Neuronal stem cell (in vitro differentiated cells): ENCODE measurements at places on chromosomes 16 and 17.

GRCh38 chr16:58661199-58661830, 23.3 kb downstream of the SLC38A7 start:
- no peaks in the 10 kb centered on the region for H3K27me3 ChIP-seq
- H3K27ac ChIP-seq = no peak overlapping the region

- no peaks in the 10 kb centered on the region for H3K36me3 ChIP-seq
- no peak overlapping the region for H3K27ac ChIP-seq
- no peaks in the 10 kb centered on the region for H3K4me1 ChIP-seq
- DNase-seq = peak; percentile 18
Observed at GRCh38 chr17:51585514-51586104, 325.3 kb downstream of the UTP18 start.

GRCh38 chr16:2740476-2740875, 12.0 kb upstream of the SRRM2 start:
- peaks cover 3% of the 10 kb centered on the region for H3K4me1 ChIP-seq
- H3K27me3 ChIP-seq = no peaks in the 10 kb centered on the region

DNA sequence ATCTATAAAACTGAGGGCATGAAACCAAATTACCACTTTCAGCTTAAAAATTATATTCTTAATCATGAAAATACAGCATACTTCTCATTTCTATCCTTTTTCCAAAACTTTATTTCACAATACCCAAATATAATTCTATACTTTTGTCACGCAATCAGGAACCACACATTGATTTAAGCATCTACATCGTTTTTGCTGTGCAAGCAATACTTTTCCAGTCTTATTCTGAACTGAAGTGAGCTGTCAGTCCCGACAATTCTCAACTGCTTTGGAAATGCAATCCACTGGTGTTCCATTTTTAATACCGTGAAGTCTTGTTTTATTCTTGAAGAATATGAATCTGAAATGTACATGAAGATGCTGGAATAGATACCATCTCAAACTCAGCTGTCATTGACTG, 60.1 kb upstream of the NOL11 start:
- no peak overlapping the region for H3K4me3 ChIP-seq
- H3K27ac ChIP-seq = no peak overlapping the region
- H3K27me3 ChIP-seq = no peaks in the 10 kb centered on the region
- no peaks in the 10 kb centered on the region for H3K4me1 ChIP-seq

DNA sequence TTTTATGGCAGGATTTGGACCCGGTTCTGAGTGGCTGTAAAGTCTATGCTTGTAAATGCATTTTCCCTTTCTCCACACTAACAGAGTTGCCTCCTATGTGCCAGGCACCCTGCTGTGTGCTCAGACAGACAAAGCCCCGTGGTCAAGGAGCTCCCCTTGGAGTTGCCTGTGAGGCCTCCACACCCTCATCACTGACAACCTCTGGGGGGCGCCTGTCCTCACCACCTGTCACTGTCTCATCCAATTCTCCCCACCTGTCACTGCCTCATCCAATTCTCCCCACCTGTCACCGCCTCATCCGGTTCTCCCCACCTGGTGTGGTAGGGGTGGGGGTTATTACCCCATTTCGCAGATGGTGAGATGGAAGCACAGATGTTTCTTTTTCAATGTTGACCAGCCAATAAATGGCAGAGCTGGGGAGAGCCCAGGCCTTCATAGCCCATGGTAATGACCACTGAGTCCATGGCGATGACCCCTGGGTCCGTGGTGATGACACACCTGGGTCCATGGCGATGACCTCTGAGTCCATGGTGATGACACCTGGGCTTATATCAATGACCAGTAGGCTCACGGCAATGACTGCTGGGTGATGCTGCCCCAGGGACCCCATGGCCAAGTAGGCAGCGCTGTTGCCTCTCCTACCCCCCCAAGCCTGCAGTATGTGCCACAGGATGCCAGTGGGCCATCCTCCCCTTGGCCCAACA, 150.1 kb downstream of the IRF8 start:
- DNase-seq = no peak
- H3K27ac ChIP-seq = no peak overlapping the region
- H3K4me3 ChIP-seq = no peak overlapping the region
- H3K27me3 ChIP-seq = peaks cover 45% of the 10 kb centered on the region
- H3K4me1 ChIP-seq = peaks cover 7% of the 10 kb centered on the region

- H3K27ac ChIP-seq = no peak overlapping the region
- DNase-seq = no peak
- H3K4me1 ChIP-seq = no peaks in the 10 kb centered on the region
- H3K4me3 ChIP-seq = no peak overlapping the region
- no peaks in the 10 kb centered on the region for H3K27me3 ChIP-seq
Observed at GRCh38 chr17:79017546-79018369, 6.2 kb upstream of the C1QTNF1 start.

GRCh38 chr17:36617773-36618172, 16.4 kb downstream of the MRM1 start:
- no peaks in the 10 kb centered on the region for H3K27me3 ChIP-seq
- DNase-seq = no peak
- no peak overlapping the region for H3K4me3 ChIP-seq
- H3K36me3 ChIP-seq = no peaks in the 10 kb centered on the region

DNA sequence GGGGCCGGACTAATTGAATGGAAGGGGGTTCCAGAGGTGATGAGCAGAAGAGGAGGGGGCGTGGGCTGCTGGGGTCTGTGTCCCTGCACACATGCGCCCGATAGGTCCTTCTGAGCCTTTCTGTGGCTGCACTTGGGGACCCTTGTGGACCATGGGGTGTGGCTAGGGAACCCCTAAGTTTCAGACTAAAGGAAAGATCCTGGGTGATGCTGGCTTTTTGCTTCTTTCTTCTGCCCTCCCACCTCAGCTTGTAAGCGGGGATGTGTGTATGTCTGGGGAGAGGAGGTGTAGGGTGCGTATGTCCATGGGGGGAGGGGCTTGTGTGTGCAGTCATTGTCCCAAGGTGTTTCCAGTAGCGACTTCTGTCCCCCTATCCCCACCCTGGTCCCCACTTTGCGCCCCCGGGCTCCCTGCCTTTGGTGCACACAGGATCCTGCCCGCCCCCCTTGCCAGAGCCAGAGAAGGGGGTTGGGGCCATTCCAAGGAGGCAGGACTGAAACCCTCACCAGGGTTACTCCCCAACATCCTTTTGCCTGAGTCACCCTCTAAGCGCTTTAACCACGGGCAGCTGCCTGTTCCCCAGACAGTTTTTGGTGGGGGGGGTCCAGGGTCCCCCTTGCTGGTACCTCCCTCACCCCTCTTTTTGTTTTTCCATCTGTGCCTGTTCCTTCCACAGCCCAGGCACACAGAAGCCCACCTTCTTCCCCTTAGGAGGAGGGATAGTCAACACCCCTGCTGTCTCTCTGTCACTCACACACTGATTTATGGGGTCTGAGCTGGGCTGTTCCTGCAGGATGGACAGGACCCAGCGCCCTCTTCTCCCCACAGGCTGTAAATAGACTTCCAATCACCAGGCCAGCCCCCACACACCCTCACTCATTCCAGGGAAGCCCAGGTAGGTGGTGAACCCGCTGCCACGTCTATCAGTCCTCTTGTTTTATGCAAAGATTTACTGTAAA, 83.2 kb downstream of the ARHGAP23 start:
- H3K4me1 ChIP-seq = peaks cover 22% of the 10 kb centered on the region
- peaks cover 3% of the 10 kb centered on the region for H3K36me3 ChIP-seq
- no peaks in the 10 kb centered on the region for H3K27me3 ChIP-seq
- H3K27ac ChIP-seq = no peak overlapping the region
- no peak for DNase-seq
- no peak overlapping the region for H3K4me3 ChIP-seq

GRCh38 chr16:3755249-3755648, 37.9 kb upstream of the TRAP1 start:
- no peak for DNase-seq
- H3K27me3 ChIP-seq = no peaks in the 10 kb centered on the region
- no peak overlapping the region for H3K4me3 ChIP-seq
- peaks cover 99% of the 10 kb centered on the region for H3K36me3 ChIP-seq

GRCh38 chr16:29697391-29697790, 18.4 kb downstream of the QPRT start:
- peaks cover 2% of the 10 kb centered on the region for H3K4me1 ChIP-seq
- no peak overlapping the region for H3K4me3 ChIP-seq
- no peak overlapping the region for H3K27ac ChIP-seq
- H3K27me3 ChIP-seq = no peaks in the 10 kb centered on the region
- DNase-seq = no peak
- peaks cover 25% of the 10 kb centered on the region for H3K36me3 ChIP-seq

DNA sequence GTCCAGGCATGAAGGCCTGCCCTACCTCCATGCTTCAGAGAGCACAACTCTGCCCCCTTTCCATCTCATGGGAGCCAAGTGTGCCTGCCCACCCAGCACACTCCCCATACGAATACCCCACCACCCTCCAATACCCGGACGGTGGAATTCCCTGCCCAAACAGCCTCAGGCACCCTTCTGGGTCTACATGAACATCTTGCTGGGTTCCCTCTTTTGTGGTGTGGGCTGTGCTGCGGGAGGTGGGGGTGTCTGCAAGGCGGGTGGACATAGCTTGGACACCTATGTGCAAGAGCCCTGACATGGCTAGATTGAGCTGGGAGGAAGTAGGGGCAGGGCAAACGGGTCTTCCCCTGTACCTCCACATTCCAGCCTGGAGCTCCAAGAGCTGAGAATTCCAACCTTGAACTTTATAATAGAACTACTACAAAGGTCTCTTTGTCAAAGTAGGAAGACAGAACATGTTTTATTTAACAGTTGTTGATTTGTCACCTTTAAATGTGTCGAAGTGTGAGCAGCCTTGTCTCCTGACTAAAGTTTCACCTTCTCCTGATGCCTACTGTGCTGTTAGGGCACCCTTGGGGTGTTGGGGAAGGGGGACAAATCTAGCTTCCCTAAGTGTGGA, 9.1 kb downstream of the SLC6A2 start:
- no peaks in the 10 kb centered on the region for H3K36me3 ChIP-seq
- no peaks in the 10 kb centered on the region for H3K27me3 ChIP-seq
- H3K4me1 ChIP-seq = no peaks in the 10 kb centered on the region
- DNase-seq = no peak
- no peak overlapping the region for H3K27ac ChIP-seq

DNA sequence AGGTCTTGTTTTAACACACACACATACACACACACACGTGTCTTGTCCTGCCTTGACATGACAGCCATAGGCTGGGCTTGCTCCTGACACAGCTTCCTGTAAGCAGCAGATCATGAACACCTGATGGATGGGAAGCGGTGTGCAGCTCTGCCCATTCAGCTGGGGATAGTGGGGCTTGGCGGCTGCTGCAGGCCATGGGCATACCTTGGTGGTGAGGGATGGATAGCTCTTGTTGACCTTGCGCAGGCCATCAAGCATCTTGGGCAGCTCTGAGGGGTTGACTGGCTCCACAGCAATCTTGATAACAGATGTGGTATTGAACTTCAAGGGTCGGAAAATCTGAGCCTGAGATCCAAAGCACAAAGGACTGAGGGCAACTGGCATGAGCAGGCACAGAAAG, 12.0 kb downstream of the HIGD1B start:
- no peak overlapping the region for H3K27ac ChIP-seq
- peak overlapping the region; percentile 10 for H3K4me3 ChIP-seq
- no peaks in the 10 kb centered on the region for H3K27me3 ChIP-seq
- no peaks in the 10 kb centered on the region for H3K4me1 ChIP-seq
- DNase-seq = no peak

DNA sequence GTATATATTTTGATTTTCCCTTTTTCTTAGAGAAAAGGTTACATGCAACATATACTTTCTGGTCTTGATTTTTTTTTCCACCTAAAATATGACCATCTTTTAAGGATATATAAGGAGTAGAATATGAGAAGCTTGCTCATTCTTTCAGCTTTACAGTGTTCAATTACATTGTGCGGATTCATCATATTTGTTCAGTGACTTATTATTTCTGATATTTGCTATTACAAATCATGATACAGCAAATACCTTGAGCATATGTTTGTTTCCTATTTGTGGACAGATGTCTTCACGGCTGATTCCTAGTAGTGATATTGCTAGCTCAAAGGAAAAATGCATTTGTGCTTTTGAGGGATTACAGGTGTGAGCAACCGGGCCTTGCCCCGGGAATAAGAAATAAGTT, 18.1 kb downstream of the KATNIP start:
- peaks cover 14% of the 10 kb centered on the region for H3K4me1 ChIP-seq
- DNase-seq = no peak
- H3K4me3 ChIP-seq = no peak overlapping the region
- H3K36me3 ChIP-seq = no peaks in the 10 kb centered on the region

GRCh38 chr16:70402916-70403659, 35.8 kb downstream of the ST3GAL2 start:
- no peak overlapping the region for H3K4me3 ChIP-seq
- H3K36me3 ChIP-seq = peaks cover 46% of the 10 kb centered on the region
- no peaks in the 10 kb centered on the region for H3K27me3 ChIP-seq
- no peak overlapping the region for H3K27ac ChIP-seq

- H3K4me1 ChIP-seq = peaks cover 5% of the 10 kb centered on the region
- no peaks in the 10 kb centered on the region for H3K36me3 ChIP-seq
Observed at GRCh38 chr16:75208242-75208825, 1.4 kb upstream of the CTRB2 start.

DNA sequence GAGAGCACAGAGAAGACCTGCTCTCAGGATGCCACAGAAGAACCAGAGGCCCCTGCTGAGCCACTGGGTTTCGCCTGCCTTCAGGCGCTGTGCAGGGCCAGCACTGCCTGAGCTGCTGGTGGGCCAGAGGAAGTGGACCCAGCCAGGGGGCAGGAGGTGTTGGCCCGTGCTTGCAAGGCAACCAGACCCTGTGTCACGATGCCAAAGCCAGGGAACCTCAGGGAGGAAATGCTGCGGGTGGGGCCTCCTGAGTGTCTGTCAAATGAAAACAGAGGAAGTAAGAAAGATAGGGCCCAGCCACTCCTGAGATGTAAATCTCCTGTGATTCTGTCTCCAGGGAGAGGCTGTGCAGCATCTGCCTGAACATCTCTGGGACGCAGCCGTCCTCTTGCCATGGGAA, 58.1 kb upstream of the ADORA2B start:
- H3K27me3 ChIP-seq = no peaks in the 10 kb centered on the region
- no peak overlapping the region for H3K4me3 ChIP-seq
- no peak overlapping the region for H3K27ac ChIP-seq
- no peaks in the 10 kb centered on the region for H3K36me3 ChIP-seq

- H3K27ac ChIP-seq = no peak overlapping the region
- H3K4me1 ChIP-seq = no peaks in the 10 kb centered on the region
- no peaks in the 10 kb centered on the region for H3K27me3 ChIP-seq
- DNase-seq = no peak
- H3K4me3 ChIP-seq = no peak overlapping the region
Observed at GRCh38 chr16:84897911-84898377, 78.2 kb downstream of the CRISPLD2 start.
